Heart left ventricle (tissue), 16 donors: ENCODE measurements at places on chromosomes 3 and 15. TPM values are rescaled to one million over a fixed set of nuclear protein-coding genes. Genes with fewer than 3 reads are reported as not detected.

The CYP8B1 gene
- polyA plus RNA-seq, result not detected

The GHSR gene
- polyA plus RNA-seq, result not detected

The CISH gene
- 30.1 TPM for polyA plus RNA-seq

The SLC2A2 gene
- polyA plus RNA-seq, result not detected

The SQOR gene
- 13.5 TPM for polyA plus RNA-seq

The C3orf22 gene
- polyA plus RNA-seq, result not detected

The EFHB gene
- polyA plus RNA-seq, result 0.65 TPM

The ATP10A gene
- polyA plus RNA-seq, result 2.0 TPM

The ZNF609 gene
- polyA plus RNA-seq, result 5.8 TPM

The SEMA3G gene
- 11.4 TPM for polyA plus RNA-seq

The TMEM40 gene
- polyA plus RNA-seq, result 10.5 TPM

The SLC22A14 gene
- 0.06 TPM for polyA plus RNA-seq

The RBMS3 gene
- polyA plus RNA-seq, result 4.8 TPM

The ARPP21 gene
- polyA plus RNA-seq, result 0.01 TPM

The DPH3 gene
- 38.3 TPM for polyA plus RNA-seq

The ANKRD34C gene
- 0.15 TPM for polyA plus RNA-seq

The COL6A6 gene
- polyA plus RNA-seq, result 1.1 TPM
